GM13977 (cell line): ENCODE measurements at places on chromosomes 1 and 21.

DNA sequence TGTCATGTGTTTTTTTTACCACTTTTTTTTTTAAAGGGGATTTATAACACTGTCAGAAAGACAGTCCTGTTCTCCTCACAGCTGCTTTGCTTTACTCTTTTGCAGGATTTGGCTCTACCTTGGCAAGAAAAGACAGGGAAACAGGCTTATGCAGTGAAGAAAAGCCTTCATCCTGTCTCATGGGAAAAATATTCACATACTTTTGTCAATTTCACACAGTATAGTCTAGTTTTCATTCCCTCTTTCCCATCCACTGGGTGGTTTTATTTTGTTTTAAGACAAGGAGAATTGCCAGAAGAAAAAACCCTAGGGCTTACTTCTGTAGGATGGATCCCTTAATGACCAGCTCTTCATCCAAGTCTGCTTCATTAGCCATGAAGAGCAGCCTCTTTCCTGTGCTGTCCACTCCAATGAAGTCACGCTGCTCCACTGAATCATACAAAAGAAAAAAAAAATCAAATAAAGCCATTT, 60.0 kb downstream of the EIF2B3 start:
- no peak for DNase-seq

GRCh38 chr1:24374891-24375786, 38.4 kb downstream of the STPG1 start:
- DNase-seq: no peak

- DNase-seq: no peak
Measured at GRCh38 chr1:50894340-50894739, 65.7 kb downstream of the FAF1 start.

DNA sequence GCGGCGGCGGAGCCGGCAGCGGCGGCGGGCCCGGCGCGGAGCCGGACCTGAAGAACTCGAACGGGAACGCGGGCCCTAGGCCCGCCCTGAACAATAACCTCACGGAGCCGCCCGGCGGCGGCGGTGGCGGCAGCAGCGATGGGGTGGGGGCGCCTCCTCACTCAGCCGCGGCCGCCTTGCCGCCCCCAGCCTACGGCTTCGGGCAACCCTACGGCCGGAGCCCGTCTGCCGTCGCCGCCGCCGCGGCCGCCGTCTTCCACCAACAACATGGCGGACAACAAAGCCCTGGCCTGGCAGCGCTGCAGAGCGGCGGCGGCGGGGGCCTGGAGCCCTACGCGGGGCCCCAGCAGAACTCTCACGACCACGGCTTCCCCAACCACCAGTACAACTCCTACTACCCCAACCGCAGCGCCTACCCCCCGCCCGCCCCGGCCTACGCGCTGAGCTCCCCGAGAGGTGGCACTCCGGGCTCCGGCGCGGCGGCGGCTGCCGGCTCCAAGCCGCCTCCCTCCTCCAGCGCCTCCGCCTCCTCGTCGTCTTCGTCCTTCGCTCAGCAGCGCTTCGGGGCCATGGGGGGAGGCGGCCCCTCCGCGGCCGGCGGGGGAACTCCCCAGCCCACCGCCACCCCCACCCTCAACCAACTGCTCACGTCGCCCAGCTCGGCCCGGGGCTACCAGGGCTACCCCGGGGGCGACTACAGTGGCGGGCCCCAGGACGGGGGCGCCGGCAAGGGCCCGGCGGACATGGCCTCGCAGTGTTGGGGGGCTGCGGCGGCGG, 1.0 kb downstream of the ARID1A start:
- peak; percentile 72 for DNase-seq

DNA sequence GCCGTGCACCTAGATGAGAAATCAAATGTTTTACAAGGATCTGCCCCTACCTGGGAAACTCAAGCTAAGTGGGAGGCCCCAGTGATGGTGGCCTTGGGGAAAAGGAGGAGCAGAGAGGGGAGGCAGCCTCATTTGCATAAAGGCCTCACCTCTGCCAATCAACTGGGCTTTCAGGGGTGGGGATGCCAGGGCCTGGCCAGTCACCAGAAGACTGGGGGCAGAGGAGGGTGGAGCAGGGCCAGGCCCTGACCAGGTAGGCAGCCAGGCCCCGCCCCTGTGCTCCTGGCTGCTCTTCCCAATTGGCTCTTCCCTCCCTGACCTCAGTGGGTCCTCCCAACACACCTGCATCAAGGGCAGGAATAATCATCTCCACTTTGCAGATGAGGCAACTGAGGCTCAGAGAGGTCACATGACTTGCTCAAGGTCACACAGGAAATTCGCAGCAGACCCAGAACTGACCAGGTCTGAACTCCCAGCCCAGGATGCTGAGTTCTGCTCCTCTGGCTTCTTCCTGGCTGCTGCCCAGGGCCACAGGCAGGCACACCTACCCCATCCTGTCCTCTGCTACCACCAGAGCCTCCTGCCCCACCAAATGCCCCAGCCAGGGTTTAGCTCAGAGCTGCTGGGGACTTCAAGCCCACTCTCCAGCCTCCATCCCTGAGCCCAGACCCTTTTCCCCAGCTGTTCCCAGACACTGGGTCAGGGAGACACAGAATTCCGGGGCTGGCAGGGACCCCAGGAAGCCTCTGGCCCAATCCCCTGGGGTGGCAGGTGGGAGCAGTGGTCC, 677.9 kb downstream of the MATN1 start:
- DNase-seq: no peak

DNA sequence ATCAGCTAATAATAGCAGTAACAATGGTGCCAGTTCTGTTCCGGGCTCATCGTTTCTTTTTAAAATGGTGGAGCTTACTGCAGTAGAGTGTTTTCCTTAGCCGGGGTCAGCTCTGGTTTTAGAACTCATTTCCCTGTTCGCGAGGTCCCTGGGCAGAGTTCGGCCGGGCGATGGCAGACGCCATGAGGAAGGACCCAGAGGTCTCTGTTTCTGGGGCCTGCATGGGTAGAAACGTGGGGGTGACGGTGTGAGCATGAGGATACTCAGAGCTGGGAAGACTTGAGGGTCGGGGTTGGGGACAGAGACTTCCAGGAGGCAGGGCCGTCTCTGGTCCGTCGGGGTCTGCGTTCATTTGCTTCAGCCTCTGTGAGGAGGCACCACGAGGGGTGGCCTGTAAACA, 38.8 kb downstream of the PRKCZ start:
- DNase-seq: no peak

- no peak for DNase-seq
Measured at GRCh38 chr1:43423672-43424550, 29.8 kb downstream of the HYI start.

- no peak for DNase-seq
Measured at GRCh38 chr1:245717611-245718010, 562.8 kb downstream of the KIF26B start.

DNA sequence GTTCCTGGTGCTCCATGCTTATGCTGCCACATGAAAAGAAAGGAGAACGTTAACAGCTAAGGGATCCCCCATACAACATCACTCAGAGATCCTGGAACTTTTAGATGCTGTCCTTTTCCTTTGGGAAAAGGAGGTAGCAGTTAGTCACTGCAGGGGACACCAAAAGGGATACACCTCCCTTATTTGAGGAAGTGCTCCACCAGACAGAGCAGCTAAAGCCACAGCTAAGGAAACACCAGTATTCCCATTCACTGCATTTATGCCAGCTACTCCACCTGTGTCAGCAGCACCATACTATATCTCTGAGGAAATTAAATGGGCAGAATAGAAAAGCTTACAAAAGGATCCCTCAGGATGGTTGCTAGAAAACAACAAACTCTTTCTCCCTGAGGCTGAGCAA, 26.0 kb upstream of the SLC6A9 start:
- DNase-seq: no peak

- DNase-seq: no peak
Measured at GRCh38 chr1:236753516-236753915, 41.6 kb upstream of the MTR start.

DNA sequence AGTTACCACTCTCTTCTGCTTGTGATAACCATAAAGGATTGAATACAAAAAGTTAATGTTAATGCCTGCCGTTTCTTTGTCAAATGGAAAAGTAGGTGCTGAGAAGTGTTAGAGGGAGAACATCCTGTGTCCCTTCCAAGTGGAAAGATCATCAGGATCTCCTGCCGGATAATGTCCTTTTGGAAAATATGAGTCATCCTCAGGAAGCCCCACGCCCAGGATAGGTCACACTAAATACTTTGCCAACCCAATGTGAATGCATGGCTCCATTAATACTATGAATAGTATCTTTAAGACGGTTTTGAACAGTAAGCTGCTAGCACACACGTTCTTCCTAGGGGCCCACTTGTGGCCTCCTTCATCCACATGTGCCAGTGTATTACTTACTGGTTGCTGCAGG, 279.5 kb downstream of the ZNF326 start:
- DNase-seq: no peak

- DNase-seq: no peak
Measured at GRCh38 chr21:29080454-29080941, 7.0 kb upstream of the CCT8 start.

DNA sequence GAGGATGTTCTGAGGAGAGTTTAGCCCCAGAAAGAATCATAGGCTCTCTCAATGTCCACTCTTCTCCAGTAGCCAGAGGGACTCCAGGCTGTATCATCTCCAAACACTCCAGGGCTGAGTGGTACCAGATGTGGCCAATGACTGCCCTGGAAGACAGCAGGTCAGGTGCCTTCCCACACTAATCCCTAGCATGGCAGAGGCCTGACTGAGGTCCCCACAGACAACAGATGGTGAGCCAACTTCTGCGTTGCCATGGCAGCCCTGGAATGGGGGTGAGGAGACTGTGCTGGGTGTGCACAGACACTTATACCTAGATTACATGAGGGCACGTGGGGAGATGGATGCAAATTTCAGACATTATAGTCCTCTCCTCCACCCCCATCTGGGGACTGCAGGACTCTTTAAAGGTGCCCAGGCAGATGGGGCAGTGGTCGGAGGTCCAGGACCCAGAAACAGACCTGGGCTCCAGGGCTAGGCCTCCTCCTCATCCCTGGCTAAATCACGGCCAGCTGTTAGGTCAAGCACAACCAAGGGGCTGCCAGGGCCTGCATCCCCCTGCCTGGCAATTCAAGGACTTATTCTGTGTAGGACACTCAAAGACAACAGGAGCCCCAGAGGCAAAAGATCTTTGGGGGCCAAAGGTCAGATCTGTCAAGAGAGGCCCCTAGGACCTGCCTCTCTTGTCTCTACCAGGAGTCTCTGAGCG, 42.9 kb downstream of the CAMK2N1 start:
- no peak for DNase-seq

GRCh38 chr1:36154765-36155407, 1.1 kb upstream of the MAP7D1 start:
- DNase-seq: no peak

DNA sequence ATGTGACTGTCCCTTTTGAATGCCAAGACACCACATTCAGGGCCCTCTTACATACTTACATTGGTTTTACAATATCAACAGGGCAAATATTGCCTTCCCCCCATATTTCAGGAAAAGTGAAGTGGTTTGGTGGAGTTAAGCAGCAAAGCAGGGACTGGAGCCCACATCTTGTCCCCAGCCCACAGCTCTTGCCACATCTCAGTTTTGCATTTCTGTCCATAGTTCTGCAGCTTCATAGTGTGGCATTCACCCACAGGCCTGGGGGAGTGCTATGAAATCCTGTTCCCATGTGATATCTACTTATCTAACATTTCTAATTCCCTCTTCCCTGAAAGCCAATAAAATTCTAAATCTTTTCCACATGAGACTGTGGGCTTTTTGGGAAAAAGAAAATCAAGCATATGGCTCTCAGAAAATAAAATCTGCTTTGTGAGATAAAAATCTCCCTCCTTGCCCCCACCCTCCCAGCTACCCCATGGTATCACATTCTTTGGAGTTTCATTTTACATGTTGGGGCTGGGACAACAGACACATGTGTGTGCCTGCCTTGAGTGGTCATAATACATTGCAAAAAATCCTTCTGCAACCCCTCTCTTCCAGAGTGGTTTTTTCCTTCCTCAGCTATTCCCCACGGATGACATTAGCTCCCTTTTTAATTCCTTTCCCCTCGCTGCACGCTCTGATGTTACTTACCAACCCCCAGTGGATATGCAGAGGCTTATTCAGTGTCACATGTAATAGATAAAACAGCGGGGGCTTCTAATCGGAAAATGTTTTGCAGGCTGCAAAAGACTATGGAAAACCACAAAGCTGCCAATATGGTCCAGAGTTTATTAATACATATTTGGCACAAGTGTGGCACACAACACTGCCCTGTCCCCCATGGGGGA, 20.5 kb upstream of the CD2 start:
- DNase-seq: no peak

- DNase-seq: peak; percentile 2
Measured at GRCh38 chr1:74812180-74812541, 79.2 kb downstream of the TYW3 start.

DNA sequence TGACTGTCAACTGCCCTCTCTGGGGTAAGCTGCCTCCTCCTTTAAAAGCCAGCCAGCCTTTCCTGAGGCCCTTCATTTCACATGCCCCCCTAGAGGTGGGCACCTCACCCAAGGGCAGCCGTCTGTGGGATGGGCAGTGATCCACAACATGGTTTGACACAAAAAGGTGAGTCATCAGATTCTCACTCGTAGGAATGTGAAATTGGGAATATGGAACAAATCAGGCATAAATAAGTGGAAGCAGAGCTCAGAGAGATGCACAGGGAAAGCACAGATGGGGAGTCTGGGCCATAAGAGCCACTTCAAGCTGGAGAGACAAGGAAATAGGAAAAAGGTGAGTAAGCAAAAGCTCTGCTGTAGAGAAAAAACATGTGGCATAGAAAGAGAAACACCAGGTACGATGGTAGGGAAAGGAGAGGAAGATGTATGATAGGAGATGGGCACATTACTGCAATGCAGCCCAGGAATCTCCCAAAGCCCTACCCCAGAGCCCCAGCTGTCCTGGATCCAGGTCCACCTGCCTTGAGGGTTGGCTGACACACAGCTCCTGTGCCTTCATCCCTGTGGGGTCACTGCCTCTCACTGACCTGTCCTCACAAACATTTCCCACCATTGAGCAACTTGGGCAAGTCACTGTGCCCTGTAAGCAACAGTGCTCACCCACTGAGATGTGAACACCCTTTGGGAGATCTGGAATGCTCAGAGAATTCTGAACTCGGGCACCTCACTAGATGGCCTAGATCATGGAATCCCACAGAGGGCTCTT, 86.6 kb downstream of the ASTN1 start:
- DNase-seq: no peak

DNA sequence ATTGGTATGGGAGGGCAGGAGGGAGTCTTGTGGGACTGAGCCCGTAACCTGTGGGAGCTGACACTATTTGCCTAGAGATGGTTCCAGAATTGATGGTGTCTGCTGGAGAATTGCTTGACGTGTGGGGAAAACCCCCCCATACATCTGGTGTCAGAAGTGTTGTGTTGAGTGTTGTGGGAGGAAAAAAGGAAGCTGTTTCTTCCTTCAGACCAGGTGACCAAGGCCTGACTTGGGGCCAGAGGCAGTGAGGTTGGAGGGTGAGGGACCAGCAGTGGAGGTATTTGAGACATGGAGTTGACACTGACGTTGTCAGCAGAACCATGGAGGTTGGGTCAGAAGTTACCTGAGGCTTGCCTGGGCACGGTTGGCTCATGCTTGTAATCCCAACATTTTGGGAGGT, 8.3 kb downstream of the SHISAL2A start:
- peak; percentile 45 for DNase-seq

- DNase-seq: peak; percentile 64
Measured at GRCh38 chr1:228416217-228416933, at the start of gene TRIM17. TSS of gene TRIM17 (minus strand) at chr1:228416861. CDS start at chr1:228415072, 1,789 bp downstream.
